Brain microvascular endothelial cell (primary cell): ENCODE measurements at places on chromosomes 3 and 15.

DNA sequence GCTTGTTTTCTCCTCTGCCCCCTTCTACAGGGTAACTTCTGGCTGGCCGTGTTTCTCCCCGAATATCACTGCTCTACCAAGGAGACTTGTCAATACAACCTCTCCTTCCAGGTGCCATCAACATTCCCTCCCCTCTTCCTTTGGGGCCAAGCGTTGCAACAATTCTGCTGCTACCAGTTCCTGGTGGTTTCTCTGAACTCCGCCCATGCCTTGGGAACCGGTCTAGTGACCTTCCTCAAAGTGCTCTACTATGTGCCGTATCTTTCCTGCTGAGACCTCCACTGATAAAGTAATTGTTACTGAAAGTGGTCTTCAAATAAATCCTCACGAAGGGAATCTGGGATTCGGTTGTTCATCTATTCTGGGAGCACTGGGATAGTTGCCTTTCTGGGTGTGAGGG is 26.2 kb downstream of the PCSK6 start:
- DNase-seq, result no peak

DNA sequence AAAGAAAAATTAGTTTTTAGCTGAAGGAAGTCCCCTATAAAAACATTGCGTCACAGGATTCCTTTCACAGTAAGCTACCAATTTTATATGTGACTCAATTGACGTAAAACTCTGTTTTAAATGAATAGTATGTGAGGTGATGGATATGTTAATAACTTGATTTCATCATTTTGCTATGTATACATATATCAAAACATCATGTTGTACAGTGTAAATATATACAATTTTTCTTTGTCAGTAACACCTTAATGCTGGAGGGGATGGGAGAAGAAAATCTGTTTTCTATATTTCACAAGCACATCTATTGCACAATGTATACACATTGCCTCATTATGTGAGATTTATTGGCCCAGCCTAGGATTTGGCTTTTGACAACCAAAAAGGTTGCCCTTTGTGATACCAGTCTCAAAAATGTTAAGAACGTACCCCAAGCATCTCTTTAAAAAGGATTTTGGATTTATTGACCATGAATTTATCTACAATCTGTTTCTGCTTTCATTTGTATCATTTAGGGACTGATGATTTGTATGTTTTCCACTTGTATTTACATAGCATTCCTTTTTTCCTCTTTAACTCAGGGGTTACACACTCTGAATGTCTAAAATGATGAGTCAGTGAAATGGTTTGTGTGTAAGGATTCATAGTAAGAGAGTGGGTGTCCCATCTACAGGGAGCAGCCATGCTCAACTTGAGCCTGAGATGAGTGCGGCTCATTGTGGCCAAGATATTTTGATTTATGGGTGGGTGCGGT is 62.6 kb downstream of the CRTC3 start:
- DNase-seq, result peak; percentile 25

DNA sequence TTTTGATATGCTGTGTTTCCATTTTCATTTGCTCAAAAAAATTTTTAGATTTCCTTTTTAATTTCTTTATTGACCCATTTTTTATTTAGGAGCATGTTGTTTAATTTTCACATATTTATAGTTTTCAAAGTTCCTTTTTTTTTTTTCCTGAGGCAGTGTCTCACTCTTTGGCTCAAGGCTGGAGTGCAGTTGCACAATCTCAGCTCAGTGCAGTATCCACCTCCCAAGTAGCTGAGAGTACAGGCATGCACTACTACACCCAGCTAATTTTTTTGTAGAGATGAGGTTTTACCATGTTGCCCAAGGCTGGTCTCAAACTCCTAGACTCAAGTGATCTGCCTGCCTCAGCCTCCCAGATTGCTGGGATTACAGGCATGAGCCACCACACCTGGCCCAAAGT is 36.2 kb downstream of the PFN2 start:
- peak; percentile 43 for DNase-seq

DNA sequence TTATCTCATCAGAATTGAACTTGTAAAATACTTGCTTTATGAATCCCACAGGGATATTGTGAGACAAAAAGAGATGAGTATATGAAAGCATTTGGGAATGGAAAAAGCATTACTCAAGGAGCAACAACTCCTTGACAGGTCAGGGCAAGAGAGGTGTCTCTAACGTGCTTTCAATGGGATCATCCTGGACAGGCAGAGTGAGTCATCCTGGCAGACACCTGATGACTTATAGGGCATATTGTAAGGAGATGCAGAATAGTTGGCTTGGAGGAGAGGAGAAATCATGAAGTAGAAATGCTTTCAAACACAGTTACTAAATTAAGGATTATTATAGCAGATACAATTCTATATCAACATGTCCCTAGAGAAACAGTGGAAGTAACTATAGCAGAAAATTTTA is 71.9 kb upstream of the THSD4 start:
- no peak for DNase-seq

DNA sequence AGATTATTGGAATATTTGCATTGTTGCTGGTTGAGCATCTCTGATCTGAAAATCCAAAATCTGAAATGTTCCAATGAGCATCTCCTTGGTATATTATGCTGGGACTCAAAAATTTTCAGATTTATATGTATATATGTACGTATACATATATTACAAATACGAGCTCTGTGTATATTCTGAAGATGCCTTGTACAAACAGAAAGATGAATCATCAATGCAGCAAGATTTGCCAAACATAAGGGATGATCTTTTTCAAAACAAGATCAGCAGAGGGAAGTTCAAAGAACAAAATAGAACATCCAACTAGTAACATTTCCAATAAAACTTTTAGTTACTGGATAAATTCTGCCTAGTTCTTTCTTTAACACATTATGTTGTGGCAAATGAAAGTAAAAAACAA is 42.5 kb downstream of the HERC1 start:
- DNase-seq, result no peak

GRCh38 chr15:48868536-48868935 is 9.4 kb upstream of the EID1 start:
- peak; percentile 56 for DNase-seq

GRCh38 chr3:160540551-160540950 is 24.8 kb downstream of the KPNA4 start:
- DNase-seq, result peak; percentile 22

GRCh38 chr15:99054892-99055291 is 47.3 kb upstream of the PGPEP1L start:
- DNase-seq, result no peak

DNA sequence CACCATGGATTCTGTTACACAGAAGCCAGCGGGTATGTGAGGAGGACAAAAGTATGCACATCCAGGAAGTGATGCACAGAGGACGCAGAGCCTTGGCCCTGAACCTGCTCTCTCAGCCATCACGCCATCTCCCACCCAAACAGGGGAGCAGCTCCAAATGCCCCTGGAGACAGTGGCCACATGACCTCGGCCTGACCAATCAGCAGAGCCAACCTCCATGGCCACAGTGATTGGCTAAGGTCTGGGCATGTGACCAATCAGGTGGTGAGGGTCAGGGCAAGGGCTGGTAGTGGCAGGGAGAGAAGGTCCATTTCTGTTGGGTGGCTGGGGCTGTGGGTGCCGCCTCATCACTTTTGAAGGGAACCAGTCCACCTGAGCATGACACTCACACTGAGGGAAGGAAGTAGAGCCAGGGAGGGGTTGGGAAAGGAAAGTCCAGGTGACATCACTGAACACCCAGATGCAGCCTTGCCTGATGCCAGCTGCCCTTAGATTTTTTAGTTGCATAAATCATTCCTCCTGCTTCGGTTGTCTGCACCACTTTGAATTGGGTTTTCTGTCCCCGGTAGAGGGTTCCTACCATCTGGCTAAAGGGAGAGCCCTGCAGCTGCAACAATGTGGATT is 70.3 kb upstream of the IQSEC1 start:
- no peak for DNase-seq

GRCh38 chr15:64288577-64288976 is 67.4 kb downstream of the CSNK1G1 start:
- no peak for DNase-seq

- DNase-seq, result peak; percentile 81
Observed at GRCh38 chr3:191328962-191329653, at the start of gene CCDC50. TSS of gene CCDC50 (plus strand) at chr3:191329394. CDS start at chr3:191329675, 281 bp downstream.

GRCh38 chr3:172410702-172411477 is 37.4 kb downstream of the GHSR start:
- DNase-seq, result no peak

DNA sequence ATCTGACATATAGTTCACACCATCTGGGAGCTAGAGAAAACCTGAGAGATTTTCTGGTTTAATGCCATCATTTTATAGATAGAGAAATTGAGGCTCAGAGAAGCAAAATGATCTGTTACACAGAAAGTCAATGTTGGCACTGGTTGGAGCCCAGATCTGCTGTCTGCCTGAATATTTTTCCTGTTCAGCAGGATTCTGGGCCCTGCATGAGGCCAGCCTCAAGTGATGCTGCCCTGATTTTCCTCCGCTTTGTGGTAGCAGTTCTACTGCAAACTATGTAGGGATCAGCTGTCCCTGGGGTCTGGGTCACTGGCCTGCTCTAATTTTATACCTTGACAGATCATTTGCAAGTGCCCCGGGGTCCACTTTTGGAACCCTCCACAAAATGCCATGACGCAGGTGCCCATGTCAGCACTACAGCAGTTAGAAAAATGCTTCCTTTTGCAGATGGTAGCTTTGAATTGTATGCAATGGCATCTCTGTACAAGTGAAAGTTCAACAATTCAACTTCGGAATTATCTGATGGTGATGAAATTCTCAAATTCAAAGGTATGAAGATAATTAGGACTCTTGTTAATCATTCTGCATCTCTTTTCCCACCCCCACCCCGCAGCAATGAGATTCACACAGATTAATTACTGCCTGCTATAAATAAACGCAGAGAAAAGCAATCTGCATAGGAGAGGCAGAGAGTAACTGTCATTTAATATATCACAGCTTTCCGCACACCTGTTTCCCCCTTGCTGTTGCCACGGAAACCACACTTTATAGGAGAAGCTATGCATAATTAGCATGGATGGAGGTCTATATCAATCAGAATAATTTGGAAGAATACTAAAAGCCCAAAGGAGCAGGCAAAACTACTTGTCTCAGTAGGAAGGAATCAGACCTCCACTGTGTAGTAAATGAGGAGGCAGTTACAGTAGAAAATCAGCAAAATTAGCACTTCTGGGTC is 222.6 kb downstream of the PDCD6IP start:
- DNase-seq, result no peak

DNA sequence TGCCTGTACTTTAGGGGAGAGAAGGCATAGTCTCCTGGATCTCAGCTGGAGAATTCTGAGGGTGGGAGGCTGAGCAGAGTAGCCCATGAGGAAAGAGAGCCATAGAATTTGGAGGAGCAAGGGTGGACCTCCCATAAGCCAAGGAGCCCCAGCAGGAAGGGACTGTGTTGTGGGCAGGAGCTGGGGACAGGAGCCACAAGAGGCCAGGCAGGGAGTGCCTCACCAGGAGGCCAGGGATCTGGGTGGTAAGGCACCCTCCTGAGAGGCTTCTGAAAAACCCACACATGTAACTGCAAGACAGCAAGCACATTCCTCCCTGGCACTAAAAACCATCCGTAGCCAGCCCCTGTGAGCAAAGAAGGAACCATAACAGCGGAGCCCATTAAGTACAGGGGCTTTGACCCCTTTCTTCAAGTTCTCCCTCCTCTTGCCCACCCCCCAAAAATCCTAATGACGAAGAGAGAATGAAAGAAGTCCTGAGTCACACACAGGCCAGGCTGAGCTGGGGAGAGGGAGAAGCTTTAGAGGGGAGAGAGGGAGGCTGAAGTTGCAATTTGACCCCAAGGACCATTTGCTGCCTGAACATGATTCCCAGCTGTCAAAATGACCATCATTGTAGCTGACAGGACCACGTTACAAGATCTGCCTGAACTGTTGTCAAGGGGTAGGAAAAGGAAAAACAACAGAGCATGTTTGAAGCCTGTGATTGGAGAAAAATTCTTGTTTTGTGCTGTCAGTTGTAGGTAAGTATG is 82.6 kb downstream of the TRIM42 start:
- DNase-seq, result no peak

DNA sequence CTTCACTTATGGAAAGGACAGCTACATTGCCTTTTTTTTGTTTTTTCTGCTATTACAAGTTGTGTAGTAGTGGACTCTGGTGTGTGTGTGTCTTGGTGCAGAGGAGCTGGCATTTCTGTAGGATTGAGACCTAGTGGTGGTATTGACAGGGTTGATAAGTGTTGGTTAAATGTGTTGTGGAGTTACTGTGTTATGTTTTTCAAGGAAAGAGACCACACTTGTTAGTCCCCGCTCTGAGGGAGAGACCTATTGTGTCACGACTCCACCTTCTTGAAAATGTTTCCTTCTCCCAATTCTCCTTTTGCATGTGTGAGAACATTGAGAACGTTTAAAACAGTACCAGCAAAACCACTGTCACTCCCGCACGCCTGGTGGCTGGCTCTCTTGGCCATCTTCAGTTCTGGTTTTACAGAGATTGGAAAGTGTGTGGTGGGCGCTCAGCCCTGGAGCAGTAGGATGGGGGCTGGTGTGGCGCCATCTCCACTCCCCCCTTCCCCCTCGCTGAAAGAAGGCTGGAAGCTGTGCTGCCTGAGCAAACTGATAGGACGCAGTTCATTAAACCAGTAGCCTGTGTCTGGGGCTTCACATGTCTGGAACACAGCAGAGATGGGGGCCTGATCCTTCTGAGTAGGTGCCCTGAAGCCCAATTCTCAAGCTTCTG is 5.5 kb downstream of the KLF13 start:
- DNase-seq, result no peak

DNA sequence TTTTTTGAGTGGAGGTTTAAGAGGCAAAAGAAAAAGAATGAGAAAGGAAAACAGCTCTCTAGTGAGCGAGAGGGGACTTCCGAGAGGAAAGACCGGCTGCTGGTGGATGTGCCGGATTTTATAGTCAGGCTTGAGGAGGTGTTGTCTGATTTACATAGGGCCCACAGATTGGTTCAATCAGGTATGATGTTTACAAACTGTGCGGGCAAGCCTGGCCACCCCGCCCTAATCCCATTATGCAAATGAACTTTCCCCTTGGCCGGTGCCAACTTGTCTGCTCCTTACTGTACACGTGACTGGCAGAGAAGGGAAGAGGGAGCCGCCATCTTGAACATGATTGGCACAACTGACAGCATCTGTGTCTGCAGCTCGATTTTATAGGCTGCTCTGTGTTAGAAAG is 44.7 kb downstream of the FAM43A start:
- no peak for DNase-seq

- no peak for DNase-seq
Observed at GRCh38 chr3:126056088-126056487, 27.8 kb downstream of the SLC41A3 start.

DNA sequence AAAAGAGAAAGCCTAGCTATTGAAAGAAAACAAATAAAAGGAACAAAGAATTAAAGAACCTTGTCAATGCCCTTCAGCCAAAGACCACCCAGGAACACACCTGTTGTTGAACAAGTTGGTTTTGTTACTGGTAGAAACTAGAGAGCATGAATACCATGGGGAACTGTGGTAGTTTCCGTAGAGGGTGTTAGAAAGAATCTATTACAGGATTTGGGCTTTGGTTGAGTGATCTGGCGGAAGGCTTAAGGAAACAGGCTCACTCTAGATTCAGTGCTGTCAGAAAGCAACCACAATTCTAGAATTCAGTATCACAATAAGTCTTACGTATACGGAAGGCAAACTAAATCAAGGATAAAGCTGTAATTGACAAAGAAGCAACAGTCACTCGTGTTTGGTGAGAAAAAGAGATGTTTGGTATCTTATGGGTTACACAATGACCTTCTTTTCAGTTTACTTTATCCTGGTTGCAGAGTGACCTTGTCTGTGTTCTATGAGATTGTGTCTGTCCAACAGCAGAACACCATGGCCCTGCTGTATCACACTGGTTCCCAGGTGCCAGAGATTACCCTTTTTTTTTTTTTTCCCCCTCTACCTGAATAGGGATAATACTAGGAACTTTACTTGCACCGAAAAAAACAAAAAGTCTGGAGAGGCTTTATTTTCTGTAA is 265.9 kb downstream of the SHQ1 start:
- DNase-seq, result no peak

- no peak for DNase-seq
Observed at GRCh38 chr3:100706365-100706764, 2.9 kb upstream of the TFG start.
